ENCODE measurements at places on chromosomes 16 and 17.

DNA sequence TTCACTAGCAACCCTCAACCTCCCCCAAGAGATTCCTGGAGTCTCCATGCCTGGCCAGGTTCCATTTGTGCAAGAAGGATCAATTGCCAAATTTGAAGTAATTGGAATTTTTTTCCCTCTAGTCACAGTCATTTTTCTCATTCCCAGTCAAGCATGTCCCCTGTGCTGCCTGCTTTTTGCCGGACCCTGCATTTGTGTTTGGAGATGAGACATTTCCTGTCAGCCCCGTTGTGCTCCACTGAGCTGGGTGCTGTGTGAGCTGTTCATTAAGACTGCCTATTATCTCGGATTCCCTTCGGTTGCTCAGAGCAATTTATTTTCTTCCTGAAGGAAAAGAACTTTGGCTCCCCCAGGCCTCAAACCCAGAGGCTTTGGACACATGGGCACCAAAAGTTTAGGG is 201.0 kb upstream of the NLRP1 start:
- DNase-seq: no peak

DNA sequence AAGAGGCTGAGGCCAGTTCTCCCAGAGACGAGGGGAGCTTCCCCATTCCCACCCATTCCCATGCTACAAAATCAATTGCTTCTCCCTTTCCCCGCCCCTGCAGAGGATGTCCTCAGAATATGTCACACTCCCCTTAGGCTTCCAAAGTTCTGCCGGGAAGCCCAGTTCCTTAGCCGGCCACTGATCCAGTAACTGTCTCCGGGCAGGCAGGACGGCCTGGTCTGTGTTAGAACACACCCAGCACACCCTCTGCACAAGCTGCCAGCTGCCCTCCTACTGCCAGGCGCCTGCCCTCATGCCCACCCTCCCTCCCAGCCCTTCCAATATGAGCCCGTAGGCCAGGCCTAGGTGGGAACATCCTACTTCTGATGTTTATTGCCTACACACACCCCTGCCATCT is 31.1 kb downstream of the SGSM2 start:
- DNase-seq: no peak

- peak; percentile 63 for DNase-seq
Measured at GRCh38 chr17:50139950-50140885, 10.3 kb upstream of the SAMD14 start.

GRCh38 chr17:77311371-77311981 is 170.7 kb downstream of the SEC14L1 start:
- DNase-seq: no peak

DNA sequence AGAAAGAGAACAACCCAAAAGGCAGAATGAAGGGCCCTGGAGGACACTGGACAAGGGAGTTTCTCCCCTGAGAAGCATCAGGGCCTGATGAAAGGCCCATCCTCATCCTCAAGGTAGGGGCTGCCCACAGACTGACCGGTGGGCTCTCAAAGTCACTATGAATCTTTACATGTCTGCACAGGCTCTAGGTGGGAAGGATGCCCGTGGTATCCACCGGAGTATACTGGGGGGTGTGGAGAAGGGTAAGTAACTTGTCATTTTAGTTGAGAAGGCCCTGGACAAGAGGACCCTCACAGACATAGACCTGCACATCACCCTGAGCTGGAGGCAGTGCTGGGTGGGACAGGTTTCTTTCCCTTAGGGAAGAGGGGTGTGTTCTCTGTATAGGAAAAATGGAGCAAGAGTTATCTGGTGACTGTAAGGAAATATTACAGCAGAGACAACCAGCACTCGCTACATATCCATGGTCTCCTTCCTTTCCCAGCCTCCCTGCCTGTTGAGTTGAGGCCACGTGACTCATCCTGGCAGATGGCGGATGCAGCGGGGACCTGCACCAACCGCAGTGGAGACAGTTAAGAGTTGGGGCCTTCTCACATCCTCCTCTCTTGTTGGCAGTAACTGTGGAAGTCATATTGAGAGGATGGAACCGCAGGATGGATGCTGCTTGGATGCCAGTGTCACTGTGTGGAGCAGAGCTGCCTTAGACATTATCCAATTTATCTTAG is 45.6 kb upstream of the KCNJ12 start:
- no peak for DNase-seq

DNA sequence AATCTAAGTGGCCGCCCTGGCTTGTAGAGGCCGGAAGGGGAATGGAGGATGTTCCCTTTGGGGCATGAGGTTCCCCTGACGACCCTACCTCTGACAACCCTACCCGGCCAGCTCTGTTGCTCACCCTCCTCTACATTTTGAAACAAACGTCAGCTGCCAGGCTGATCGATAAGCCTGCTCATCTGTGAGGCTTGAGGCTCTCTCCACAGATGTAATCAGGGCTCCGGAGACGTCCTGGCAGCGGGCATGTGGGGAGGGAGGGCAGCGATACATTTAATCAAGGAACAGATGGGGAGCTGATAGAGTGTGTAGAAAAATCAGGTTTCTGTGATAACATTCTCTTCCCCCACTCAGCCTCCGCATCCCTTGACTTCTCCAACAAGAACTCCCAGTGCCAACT is 212.3 kb upstream of the SDK2 start:
- no peak for DNase-seq

DNA sequence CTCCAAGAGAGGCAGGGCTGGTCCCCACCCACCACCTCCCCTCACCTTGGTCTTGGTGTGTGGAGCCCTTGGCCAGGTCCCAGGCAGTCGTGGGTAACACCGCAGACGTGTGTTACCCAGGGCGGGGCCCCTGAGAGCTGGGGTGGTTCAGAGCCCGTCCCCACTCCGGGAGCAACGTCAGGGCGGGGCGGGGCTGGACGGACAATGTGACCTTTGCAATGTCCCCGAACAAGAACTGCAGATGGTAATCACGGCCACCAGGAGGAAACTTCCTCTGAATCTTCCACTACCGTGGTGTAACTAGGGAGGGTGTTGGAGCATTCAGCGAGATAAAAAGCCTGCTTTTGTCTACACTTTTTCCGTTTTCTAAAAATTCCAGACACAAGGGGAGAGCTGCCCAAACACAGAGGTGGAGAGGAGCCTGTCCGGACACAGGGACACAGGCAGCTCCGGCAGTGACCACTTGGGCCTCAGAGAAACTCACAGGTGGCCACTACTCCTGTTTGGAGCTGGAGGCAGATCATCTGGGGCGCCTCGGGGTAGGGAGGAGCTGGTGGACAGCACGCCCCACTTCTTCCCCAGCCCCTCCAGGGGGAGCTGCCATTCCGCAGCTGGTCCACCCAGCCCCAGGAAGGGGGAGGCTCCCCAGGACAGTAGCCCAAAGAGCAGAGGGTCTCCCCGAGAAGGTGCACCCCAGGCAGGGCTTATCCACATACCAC is 14.2 kb upstream of the SLC38A10 start:
- peak; percentile 53 for DNase-seq

DNA sequence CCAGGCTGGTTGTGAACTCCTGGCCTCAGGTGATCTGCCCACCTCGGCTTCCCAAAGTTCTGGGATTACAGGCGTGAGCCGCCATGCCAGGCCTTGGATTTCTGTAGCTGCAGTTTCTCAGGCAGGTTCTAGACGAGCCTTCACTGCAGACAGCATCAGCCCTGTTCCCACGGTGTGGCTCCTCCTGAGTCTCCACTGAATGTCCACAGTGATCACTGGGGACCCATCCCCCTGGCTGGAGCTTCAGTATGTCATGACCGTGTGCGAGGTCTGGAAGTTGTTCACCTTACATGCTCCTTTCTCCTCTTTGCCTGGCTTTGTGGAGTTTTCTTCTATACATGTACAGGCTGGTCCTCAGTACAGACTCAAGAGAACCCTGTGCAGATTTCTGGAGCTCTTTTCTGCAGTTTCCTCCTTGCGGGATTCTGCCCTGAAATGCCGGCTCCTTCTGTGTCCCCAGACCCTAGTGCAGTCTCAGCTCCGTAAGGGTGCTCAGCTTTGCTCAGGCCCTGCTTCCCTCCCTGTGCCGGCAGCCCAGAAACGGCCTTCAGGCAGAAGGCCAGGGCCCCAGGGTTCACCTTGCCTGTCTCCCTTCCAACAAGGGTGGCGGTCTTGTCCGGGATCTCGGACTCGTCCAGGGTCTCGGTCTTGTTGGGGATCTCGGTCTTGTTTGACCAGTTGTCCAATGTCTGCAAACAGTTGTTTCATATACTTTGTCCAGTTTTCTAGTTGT is 14.3 kb upstream of the FASN start:
- DNase-seq: no peak

DNA sequence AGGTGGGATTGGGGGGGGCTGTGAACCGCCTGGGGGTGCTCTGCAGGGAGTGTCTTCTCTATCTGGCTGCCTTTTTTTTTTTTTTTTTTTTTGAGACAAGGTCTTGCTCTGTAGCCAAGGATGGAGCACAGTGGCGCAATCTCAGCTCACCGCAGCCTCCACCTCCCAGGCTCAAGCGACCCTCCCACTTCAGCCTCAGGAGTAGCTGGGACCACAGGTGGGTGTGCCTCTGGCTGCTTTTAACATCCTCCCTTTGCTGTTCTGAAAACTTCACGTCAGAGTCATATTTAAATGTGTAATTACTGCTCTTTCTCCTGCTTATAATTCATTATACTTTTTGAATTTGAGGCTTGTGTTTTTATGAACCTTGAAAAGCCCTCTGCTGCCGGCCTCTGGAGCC is 78.4 kb downstream of the ZNF778 start:
- DNase-seq: no peak

Data from prostate gland (tissue), 2 donors.